ENCODE measurements at places on chromosomes 13 and 19.
A peak's percentile ranks its signal among the peaks of the same experiment; 100 is the strongest.

DNA sequence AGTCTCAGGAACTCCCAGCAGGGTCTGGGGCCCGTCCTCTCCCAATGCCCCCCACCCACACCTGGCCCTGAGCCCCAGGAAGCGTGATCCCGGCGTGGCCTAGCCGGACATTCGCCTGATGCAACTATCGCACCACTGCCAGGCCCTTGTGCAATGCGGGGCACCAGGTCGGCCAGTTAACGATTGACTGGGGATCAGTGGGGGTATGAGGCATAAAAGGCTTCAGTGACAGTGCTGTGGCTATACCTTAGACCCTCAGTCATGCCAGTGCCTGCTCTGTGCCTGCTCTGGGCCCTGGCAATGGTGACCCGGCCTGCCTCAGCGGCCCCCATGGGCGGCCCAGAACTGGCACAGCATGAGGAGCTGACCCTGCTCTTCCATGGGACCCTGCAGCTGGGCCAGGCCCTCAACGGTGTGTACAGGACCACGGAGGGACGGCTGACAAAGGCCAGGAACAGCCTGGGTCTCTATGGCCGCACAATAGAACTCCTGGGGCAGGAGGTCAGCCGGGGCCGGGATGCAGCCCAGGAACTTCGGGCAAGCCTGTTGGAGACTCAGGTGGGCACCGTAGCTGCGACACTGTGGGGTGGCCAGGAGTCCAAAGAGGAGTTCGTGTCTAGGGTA, at the start of gene ANGPTL8:
TSS of gene ANGPTL8 (plus strand) at position 243 of the 624 bp plus-strand sequence. CDS start at position 262, 19 bp downstream.
- no peak for DNase-seq

GRCh38 chr19:40776364-40776763, 1.0 kb downstream of the MIA start:
- DNase-seq = no peak

GRCh38 chr13:35927567-35928021, 203.6 kb downstream of the DCLK1 start:
- peak; percentile 90 for DNase-seq

- DNase-seq = no peak
These were observed 4.7 kb downstream of the PTH2 start for GRCh38 chr19:49418511-49418910.

- no peak for DNase-seq
These were observed 780.5 kb upstream of the ARGLU1 start for GRCh38 chr13:107348471-107348870.

GRCh38 chr13:19632915-19633478, 462 bp upstream of the MPHOSPH8 start:
- no peak for DNase-seq

DNA sequence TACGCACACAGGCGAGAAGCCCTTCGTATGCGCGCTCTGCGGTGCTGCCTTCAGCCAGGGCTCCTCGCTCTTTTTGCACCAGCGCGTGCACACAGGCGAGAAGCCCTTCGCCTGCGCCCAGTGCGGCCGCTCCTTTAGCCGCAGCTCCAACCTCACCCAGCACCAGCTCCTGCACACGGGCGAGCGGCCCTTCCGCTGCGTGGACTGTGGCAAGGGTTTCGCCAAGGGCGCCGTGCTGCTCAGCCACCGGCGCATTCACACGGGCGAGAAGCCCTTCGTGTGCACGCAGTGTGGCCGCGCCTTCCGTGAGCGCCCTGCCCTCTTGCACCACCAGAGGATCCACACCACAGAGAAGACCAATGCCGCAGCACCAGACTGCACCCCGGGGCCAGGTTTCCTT, 4.7 kb downstream of the ZNF324B start:
- DNase-seq = no peak

- no peak for DNase-seq
These were observed 396.7 kb downstream of the RFC3 start for GRCh38 chr13:34214686-34215085.

- DNase-seq = no peak
These were observed 73.9 kb downstream of the TNFRSF19 start for GRCh38 chr13:23644126-23644419.

DNA sequence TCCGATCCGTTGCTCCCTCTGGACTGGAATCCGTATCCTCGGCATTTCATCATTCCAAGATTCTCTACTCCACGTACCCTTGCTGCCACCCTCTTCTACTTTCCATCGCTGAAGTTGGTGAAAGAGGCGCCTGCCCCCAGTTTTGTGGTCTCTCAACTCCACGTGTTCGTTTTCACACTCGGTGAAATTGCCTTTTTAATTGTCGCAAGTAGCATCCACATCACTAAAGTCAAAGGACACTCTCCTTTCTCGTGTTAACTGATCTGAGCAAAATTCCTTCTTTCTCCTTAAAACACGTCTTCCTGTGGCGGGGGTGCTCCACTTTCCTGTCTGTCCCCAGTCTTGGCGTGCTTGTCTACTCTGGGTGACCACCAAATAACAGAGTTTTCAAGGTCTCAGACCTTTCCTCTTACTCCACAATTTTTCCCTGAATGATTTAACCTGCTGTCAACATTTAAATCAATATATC, 1.1 kb upstream of the TMTC4 start:
- no peak for DNase-seq

GRCh38 chr19:16160943-16161560, 12.3 kb downstream of the CIB3 start:
- peak; percentile 71 for DNase-seq

- no peak for DNase-seq
These were observed 133.1 kb upstream of the ZNF91 start for GRCh38 chr19:23528376-23528775.

DNA sequence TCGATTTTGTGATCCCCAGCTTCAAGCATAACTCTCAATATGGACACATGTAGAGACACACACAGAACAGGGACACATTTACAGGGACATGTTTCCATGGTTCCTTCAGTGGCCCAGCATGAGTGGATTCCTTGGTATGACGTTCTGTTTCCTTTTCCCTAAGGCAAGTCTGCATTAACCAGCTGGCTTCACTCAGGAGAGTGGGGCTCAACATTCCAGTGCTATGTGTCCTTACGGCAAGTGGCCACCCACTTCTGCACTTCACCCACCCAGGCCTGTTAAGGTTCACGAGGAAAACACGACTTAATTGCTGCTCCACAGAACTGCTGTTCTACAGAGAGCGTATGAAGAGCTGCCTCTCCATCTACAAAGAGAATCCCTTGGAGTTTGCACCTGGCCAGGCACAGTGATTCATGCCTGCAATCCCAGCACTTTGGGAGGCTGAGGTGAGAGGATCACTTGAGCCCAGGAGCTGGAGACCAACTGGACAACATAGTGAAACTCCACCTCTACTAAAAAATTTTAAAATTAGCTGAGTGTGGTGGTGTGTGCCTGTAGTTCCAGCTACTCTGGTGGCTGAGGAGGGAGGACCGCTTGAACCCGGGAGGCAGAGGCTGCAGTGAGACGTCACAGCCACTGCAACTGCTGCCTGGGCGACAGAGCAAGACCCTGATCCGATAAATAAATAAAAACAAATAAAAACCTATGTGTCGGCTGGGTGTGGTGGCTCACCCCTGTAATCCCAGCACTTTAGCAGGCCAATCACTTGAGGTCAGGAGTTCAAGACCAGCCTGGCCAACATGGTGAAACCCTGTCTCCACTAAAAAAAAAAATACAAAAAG, 32.5 kb downstream of the BRD4 start:
- peak; percentile 46 for DNase-seq

DNA sequence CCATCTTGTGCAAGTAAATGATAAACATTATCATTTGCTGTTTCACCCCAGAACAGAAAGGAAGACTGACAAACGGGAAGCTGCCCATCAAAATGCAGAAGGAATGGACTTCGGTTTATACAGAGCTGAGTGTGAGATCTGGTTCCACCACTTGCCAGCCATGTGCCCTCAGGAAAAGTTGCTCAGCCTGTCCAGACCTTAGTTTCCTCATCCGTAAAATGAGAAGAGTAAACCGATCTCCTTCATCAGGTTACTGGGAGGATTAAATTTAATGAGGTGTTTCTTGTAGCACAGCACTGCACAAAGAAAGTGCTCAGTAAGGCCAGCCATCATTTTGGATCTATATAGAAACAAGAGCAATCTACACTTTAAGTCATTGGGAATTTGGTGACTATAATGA, 36.7 kb upstream of the SERP2 start:
- DNase-seq = no peak

DNA sequence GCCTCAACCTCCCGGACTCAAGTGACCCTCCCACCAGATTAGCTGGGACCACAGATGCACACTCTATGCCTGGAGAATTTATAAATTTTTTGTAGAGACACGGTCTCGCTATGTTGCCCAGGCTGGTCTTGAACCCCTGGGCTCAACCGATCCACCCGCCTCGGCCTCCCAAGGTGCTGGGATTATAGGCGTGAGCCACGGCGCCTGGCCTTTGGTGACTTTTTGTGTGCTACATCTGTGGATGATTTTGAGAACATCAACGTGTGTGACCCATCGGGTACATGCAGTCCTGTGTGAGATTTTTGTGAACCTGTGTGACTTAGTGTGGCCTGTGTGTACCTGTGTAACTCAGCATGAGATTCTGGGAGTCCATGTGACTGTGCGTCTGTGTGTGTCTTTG, 8.5 kb upstream of the NFIX start:
- no peak for DNase-seq

DNA sequence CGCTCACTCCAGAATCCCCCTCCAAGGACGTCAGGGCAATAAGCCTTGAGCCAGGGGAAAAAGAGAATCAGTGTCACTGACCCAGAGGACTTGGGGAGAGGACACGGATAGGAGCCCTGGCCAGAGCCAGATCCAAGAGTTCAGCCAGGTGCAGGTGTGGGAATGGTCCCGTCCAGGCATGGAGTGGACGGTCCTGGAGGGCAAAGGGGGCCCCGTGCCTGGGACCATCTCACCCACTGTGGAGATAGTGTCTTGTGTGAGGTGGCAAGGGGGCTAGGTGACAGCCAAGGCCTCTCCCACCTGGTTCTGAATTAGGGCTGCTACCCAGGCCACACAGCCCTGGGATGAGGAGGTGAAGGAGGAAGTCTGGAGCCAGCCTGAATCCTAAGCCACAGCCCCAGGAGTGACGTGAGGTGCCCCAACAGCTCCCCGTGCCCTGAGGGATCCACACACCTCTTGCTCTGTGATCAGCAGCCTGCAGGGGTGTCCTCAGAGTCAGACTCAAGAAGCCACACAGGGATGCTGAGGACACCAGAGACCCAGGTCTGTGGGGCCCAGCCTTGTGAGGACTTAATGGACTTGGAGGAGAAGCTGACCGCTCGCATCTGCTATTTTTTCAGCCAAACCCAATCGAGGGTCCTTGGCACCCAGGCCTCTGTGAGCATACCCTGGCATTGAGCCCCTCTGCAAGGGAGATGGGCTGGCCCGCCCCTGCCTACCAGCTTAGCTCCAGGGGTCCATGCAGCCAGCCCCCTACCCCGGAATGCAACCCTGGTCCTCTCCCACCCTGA, 16.4 kb upstream of the ZNF14 start:
- DNase-seq = no peak

DNA sequence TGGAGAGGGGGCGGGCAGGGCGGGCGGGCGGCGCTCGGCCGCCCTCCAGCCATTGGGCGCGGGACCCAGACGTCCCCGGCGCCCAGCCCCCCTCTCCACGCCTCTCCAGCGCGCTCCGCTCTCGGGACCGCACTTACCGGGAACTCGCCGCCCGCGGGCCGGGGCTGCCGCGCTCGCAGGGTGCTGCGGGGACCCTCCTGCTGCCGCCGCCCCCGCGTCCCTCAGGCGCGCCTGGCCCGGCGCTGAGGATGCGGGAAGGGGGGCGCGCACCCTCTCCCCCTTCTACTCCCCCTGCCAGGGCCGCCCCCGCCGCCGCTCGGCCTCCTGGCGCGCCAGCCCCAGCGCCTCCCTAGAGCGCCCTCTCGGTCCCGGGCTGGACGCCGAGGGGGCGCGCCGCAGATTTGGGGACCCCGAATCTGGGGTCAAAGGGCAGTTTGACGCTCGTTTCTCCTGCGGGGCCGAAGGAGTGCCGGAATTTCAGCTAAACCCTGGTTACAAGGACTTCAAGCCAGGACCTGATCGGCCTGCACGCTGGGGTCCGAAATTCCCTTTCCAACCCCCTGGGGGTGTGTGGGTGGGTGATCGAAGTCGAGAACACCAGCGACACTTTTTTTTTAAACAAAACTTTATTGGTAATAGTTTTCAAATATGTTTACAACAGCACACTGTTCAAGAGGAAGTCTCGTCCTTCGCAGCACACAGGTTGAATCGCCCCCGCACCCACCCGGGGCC, 696 bp upstream of the SAMD1 start:
- DNase-seq = peak; percentile 41

GRCh38 chr19:35975608-35976214, 19.3 kb upstream of the SDHAF1 start:
- DNase-seq = no peak

- DNase-seq = no peak
These were observed 21.4 kb upstream of the UPF3A start for GRCh38 chr13:114259974-114260373.

GRCh38 chr13:103497404-103497803, 431.2 kb upstream of the SLC10A2 start:
- DNase-seq = no peak

GRCh38 chr19:28606269-28607032, 606.5 kb downstream of the UQCRFS1 start:
- DNase-seq = no peak

GRCh38 chr13:95636853-95637252, 7.7 kb downstream of the DZIP1 start:
- no peak for DNase-seq

DNA sequence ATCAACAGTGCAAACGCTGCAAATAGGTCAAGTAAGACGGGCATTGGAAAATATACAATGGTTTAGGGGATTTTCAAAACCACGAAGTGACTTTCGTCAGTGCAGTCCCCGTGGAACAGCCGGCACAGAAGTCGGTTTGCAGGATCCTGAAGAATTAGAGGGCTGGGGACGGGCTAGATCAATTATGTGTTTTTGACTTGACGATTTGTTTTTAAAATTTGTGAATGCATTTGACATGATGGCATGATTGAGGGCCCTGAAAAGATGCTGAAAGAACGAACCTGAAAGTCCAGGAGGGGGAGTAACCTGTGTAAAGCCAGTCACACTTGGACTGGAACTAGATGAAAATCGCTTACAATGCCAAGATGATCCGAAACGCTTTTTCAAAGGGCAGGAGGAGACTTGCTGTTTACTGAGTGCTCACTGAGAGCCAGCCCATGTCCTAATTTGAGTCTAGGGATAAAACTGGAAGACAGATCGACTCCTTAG, 8.9 kb upstream of the DGKH start:
- DNase-seq = no peak

DNA sequence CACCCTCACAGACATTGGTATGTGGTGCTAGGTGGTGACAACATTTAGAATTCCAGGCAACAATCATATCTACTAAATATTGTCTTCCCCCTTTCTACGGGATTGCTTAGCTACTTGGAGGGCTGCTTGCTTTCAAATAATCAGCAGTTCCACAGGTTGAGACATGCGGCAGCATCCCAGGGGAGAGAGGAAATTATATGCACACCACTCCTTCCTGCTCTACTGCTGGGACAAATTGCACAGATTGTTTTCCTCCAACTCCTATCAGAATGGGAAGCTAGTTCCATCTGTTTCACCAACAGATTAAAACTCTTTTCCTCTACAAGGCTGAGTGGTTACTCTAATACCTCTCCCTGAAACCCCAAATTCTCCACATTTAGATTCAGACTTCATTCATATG, 275.4 kb downstream of the DNAJC15 start:
- no peak for DNase-seq

Measured in brain microvascular endothelial cell (primary cell).